Fibroblast of pulmonary artery (primary cell): ENCODE measurements at places on chromosomes 2 and 18.

- no peak for DNase-seq
These were observed 44.1 kb downstream of the SCN2A start for GRCh38 chr2:165283342-165283741.

- no peak for DNase-seq
These were observed 233.2 kb upstream of the PARD3B start for GRCh38 chr2:204312105-204312504.

DNA sequence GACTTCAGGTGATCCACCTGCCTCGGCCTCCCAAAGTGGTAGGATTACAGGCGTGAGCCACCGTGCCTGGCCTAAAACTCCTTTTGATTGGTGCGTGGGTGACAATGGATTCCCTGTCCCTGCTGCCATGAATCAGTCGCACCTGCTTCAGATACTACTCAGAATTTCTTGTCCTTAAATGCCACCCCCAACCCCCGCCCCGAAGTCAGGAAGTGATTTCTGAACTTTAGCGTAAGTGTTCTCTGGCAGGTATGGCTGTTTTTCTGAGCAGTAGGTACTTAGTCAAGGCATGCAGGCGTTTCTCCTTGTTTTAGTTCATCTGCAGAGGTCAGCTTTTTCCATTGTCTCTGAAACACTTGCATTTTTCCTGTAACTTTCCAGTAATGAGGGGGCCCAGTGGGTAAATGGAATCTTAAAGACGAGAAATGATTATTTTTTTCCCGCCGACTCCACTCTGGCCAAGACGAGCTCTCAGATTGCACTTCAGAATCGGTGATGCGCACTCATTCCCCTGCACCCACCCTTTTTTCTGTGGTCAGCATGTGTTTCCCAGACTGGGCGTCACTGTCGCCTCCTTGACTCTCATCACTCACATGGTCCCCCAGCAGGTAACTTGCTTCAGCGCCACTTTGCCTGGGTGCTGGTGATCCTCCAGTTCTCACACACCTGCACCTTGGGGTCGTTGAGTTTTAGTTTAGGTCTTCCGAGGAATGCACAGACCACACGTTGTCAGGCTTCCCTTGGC lies 179.7 kb downstream of the GBX2 start:
- DNase-seq, result no peak

GRCh38 chr2:46355756-46356155 lies 58.5 kb downstream of the EPAS1 start:
- DNase-seq, result no peak

- peak; percentile 80 for DNase-seq
These were observed 96.9 kb downstream of the HNRNPLL start for GRCh38 chr2:38505779-38506178.

DNA sequence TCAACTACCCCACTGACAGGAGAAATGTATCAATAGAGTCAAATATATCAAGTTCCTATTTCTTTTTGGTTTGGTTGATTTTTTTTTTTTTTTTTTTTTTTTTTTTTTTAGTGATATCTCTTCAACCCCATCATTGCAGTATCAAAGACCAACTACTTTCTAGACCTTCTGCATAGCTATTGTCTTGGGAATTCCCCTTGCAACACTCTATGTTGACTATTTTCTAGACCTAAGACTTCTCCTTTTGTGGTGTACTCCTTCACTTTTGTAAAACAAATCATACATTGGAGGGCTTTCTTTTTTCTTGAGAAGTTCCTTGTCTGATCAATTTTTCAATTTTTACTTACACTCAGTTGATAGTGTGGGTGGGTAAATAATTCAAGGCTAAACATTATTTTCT lies 46.5 kb upstream of the NR4A2 start:
- DNase-seq, result no peak

- DNase-seq, result no peak
These were observed 52.6 kb upstream of the NFU1 start for GRCh38 chr2:69489793-69490192.

DNA sequence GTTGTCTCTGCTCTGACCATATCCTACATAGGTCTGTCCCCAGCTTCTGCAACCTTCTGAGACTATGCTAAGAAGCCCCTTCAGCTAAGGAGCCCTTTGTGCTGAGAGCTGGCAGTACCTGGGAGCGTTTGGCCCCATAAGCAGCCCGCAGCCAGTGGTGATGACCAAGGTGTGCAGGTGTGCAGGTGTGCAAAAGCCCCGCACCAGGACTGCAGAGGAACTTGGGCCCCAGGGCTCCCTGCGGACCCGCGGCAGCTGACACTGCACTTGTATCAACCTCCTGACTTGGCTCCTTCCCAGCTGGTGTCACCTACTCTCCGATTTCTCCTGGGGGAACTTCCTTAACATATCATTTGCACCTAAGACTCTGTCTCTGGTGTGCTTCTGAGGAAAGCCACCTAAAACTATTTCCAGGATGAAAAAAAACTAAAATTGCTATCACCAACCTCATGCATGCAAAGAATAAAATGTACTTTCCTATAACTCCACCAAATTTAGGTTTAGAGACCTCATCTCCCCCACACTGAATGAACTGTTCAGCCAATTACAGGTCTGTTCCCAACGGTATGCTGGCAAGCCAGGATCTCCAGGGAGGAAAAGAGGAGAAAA lies 16.1 kb upstream of the GNAL start:
- DNase-seq, result no peak

DNA sequence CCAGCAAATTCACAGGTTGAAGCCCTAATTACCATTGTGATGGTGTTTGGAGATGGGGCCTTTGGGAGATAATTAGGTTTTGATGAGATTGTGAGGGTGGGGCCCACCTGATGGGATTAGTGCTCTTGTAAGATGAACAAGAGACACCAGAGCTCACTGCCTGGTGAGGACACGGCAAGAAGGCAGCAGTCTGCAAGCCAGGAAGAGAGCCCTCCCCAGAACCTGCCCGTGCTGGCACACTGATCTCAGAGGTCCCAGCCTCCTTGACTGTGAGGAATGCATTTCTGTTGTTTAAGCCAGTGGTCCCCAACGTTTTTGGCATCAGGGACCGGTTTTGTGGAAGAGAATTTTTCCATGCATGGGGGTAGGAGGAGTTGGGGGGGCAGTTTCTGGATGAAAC lies 240.7 kb downstream of the KLHL29 start:
- no peak for DNase-seq

DNA sequence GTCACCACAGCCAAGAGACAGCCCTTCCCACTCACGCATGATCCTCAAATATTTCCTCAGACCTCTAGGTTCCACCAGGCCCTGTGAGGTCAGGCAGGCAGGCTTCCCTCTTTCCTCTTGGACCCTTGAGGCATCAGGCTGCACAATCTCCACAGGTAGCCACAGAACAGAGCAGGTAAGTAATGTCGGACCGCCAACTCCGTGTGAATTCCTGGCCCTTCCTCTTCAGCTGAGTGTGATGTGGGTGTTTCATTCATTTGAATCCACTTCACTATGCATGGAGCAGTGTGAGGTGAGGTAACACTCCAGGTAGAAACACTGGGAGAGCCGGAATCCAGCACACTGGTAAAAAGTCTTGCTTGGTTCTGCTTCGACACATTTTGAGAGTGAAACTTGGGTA lies 44.0 kb downstream of the MRPL35 start:
- DNase-seq, result no peak

GRCh38 chr18:77111449-77111848 lies 21.1 kb downstream of the MBP start:
- no peak for DNase-seq

GRCh38 chr2:191020742-191021381 lies 6.9 kb upstream of the STAT1 start:
- peak; percentile 93 for DNase-seq

DNA sequence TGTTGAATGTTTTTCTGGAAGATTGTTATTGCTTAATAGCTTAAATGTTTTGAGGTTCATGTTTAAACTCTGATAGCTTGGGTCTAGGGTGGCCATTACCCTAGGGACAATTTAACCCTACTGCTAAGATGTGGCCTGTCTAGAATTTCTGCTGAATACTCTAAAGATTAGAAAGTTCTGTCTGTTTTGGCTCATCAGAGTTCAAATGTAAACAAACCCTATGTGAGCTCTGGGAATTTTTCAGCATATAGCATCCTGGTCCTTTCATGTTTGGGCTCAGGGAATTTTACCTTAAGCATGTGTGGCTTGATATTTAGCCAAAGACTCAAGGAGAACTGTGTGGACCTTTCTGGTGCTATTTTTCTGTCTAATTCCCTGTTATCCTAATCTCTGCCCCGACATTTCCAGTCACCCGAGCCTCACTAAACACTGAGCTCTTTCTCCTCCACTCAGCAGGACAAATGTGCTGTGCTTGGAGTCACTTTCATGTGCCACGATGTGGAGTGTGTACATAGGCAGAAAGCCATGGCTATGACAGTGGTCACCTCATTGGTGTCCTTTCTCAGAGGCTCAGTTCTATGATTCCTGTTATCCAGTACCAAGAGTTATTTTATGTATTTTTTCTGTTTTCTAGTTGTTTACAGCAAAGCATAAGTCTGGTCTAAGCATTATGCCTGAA lies 492.5 kb upstream of the SPHKAP start:
- no peak for DNase-seq

GRCh38 chr2:58416696-58417095 lies 175.6 kb upstream of the FANCL start:
- DNase-seq, result no peak

DNA sequence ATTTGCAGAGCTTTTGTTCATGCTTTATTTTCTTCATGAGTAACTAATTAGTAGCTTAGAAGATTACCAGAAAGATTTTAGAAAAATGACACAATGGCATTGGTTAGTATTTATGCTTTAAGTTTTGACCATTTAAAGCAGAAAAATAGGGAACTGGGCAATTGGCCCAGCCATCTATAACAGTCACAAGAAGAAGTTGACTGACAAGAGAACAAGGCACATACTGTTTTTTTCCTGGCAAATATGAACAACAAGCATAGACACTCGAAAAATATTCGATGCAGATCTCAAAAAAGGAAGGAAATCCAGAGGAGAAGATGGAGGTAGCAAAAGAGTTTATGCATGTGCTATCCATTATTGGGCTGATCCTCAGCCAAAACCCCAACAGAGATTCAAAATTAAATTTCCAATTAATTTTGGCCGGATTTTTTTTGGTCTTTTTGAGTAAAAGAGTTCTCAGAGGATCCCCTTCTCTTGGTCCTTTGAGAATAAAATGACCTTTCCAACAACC lies 200.8 kb upstream of the SLC35G4 start:
- DNase-seq, result no peak

GRCh38 chr2:144546933-144547332 lies 27.0 kb upstream of the ZEB2 start:
- DNase-seq, result no peak

DNA sequence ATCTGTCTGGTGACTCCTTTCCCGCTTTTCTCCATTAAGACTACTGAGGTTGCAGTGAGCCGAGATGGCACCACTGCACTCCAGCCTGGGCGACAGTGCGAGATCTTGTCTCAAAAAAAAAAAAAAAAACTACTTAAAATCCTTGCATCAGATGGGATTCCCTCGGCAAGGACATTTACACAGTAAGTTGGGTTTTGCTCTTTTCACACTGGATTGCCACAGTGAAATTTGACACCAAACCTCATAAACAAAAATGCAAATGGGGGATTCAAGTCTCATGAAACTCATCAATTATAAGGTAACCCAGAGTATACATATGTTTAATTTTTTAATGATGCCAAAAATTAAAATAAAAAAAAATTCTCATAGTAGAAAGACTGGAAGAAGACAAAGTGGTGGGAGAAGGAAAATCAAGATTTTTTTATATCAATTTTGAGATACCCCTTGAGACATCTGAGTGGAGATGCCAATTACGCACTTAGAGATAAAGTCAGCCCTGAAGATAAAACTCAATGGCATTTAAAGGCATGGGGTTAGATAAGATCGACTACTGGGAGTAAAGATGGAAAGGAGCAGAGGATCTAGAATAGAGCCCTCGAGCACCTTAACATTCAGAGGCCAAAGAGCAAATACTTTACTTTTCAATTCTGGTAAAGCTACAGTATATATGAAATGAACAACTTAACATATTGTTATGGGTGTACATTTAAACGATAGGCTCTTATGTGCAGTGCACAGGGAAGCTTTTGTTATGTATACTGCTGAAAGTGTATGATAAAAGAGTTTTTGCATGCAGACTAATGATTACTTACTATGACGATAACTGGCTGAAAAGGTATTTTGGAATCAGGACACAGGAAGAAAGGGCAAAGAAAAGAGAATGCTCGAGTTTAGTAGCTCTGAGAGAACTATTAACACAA lies 37.6 kb downstream of the CHMP3 start:
- DNase-seq, result no peak

GRCh38 chr2:226916669-226917068 lies 80.8 kb downstream of the RHBDD1 start:
- DNase-seq, result no peak

DNA sequence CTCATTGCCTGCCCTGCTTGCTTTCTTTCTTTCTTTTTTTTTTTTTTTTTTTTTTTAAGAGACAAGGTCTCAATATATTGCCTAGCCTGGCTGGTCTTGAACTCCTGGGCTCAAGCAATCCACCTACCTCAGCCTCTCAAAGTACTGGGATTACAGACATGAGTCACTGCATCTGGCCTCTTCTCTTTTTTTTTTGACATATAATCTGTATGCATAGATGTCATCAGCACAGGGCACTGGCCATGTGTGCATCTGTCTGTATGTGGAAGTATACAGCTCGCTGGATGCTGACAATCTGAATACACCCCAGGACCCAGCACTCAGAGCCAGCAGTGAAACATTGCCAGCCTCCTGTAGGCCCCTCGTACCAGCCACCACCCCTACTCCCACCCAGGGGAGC lies 49.5 kb downstream of the TFCP2L1 start:
- no peak for DNase-seq

DNA sequence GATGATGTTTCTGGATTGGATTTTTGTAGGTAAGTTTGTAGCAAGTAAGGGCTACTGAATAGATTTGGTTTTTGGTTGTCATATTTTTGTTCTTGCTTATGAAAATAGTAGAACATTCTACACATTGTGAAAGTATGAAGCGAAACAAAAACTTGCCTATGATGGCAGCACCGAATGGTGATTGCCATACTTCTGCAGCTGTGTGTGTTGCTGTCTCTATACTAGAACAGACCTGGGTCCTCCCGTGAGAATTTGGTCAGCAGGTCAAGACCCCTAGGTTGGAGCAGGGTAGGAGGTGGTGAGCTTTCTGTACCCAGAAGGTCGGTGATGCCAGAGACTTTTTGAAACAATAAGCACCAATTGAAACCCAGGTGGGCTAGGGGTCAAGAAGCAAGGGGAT lies 322.6 kb downstream of the PRKCE start:
- DNase-seq, result no peak

DNA sequence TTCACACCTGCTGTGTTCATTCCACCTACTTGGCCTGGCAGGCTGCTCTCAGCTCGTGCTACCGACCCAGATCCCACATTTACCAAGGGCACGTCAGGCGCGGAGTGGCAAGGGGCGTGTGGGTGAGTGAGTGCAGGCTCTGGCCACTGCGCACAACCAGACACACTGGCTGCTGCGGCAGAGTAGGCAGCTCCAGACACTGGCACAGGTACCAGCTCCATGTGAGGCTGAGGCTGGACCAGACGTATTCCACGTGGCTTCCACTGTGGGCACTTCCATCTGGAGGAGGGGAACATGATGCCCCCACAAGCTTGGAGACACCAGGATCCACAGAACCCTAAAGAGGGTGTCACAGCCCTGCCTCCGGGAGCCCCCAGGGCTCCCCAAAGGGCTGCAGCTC lies 74.6 kb upstream of the ZNF804A start:
- DNase-seq, result no peak

- DNase-seq, result no peak
These were observed 51.5 kb upstream of the FAHD2A start for GRCh38 chr2:95350774-95351597.
